ENCODE measurements at places on chromosomes 7 and 10. TPM values are rescaled to one million over a fixed set of nuclear protein-coding genes. Genes with fewer than 3 reads are reported as not detected.

DNA sequence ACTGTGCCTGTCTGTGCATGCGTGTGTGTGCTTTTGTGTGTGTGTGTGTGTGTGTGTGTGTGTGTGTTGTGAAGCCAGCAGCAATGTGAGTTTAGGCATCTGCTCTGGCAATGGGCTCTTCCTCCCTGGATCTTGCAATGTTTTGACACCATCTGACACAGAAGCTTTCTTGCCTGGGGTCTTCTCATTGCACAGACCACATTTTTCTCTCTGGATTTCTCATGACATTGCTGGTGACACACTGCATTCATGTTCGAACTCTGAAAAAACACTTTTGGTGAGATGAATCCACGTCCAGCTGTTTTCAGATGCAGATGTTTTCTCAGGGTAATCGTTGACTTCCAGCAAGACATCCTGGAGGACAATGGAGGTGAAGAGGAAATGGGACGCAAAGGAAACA is 63.0 kb upstream of the FZD8 start:
- no peak for DNase-seq

GRCh38 chr10:43946445-43946844 is 297.8 kb upstream of the ZNF32 start:
- no peak for DNase-seq

DNA sequence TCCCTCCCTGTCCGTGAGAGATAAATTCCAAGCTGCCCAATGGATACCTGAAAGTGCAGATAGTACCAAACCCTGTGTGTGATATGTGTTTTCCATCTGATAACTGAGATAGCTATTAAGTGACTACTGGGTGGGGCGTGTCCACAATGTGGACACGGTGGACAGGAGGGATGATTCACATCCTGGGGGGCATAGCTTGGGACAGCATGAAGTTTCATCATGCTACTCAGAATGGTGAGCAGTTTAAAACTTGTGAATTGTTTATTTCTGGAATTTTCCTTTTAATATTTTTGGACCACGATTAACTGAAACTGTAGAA is 158.6 kb downstream of the CREB5 start:
- DNase-seq = no peak

DNA sequence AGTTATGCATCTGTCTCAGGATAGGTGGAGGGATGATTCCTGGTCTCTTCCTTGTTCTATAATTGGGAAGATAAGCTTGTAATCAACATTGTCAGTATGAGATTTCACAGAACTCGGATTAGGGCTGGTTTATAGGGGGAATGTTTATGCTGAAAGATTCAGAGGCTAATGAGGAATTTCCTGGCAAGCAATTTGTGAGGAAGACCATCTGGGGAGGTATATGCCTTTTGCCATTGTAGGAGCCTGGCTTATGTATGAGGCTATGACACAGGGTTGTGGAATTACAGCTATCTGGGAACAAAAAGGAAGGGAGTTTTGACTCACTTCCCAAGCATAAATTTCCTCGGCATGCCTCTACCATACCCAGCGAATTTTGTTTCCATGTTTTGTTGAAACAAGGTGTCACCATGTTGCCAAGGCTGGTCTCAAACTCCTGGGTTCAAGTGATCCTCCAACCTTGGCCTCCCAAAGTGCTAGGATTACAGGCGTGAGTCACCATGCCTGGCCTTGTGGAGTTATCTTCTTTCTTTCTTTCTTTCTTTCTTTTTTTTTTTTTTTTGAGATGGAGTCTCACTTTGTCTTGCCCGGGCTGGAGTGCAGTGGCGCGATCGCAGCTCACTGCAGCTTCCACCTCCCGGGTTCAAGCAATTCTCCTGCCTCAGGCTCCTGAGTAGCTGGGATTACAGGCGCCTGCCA is 1.6 kb upstream of the COPS6 start:
- no peak for DNase-seq

- DNase-seq = no peak
Measured at GRCh38 chr10:95315509-95315908, 24.7 kb upstream of the PDLIM1 start.

- no peak for DNase-seq
Measured at GRCh38 chr10:86104611-86105145, 261.9 kb downstream of the GRID1 start.

- no peak for DNase-seq
Measured at GRCh38 chr10:31278279-31278941, 40.6 kb upstream of the ZEB1 start.

- no peak for DNase-seq
Measured at GRCh38 chr10:73590881-73591799, at the start of gene USP54. TSS of gene USP54 (minus strand) at chr10:73591342. CDS start at chr10:73575658, 15,684 bp downstream.

DNA sequence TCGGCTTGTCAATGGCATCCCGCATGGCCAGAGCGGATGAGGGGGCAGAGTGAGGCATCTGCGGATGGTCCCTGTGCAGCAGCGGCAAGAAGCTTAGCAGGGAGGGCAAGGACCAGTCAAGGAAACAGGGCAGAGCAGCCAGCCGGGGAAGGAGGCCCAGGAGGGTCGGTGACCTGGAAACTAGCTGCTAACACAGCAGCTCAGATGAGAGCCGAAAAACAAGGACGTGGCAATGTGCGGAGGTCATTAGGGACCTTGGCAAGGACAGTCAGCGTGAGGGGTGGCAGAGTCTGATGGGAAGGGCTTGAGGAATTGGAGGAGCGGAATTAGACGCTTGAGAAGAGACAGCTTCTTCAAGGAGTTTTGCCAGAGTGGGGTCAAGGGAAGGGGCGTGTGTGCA is 20.1 kb upstream of the SH2B2 start:
- no peak for DNase-seq

GRCh38 chr7:29035044-29035740 is 77.1 kb upstream of the TRIL start:
- DNase-seq = no peak

- no peak for DNase-seq
Measured at GRCh38 chr10:114310346-114310745, 71.3 kb downstream of the VWA2 start.

- no peak for DNase-seq
Measured at GRCh38 chr7:133512560-133512959, 259.7 kb downstream of the EXOC4 start.

- no peak for DNase-seq
Measured at GRCh38 chr7:146874722-146875121, 758.1 kb downstream of the CNTNAP2 start.

DNA sequence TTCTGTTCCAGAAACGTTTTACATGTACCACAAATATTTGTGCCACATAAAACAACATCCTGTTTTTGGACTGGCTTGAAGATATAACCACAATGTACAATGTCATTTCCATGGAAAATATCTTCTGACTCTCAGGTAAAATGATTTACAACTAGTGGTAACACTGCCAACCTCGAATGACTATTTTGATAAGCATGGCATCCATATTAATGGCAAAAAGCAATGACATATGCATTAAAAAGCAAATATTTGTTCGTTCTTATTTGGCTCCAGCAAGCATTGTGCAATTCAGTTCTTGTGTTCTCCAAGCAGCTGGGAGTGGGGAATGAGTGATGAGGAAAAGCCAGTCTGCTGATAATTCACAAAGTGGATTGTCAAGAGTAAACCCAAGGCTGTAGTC is 289.0 kb downstream of the PLXDC2 start:
- DNase-seq = no peak

DNA sequence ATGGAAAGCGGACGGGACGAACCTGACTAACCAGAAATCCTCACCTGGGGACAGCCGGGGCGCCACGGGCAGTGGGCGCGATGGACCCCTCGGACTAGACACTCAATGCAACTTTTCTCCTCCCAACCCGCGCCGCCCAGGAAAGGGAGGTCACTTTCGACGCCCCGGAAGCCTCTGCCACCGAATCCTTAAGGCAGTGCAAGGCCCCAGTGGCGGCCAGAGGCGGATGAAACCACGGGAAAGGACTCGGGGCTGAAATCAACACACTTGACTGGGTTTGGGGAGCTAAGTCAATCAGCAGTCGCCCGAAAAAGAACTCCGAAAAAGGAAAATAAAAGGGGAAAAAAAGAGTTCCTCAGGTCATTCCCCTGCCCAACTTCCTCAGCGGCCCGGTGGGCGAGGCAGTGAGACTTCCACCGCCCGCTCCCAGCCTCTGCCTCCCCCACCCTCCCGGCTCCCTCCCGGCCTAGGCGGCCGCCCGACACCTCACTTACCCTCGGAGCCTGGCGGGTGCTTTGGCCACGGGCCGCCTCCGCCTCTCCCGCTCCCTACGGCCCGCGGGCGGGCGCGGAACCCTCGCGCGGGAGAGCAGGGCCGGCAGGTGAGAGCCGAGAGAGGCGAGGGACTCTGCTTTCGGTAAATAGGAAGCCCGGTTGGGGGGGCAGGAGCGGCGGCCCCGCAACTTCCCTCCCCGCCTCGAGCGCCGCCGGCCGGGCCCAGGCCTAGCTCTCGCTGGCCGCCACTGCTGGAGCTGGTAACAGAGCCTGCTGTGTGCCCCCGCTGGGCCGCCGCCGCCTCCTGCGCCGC is 518 bp downstream of the WAPL start:
- DNase-seq = no peak

GRCh38 chr7:143362131-143363015 is at the start of gene FAM131B:
TSS of gene FAM131B (minus strand) at chr7:143362713. CDS start at chr7:143362603, 110 bp downstream.
- DNase-seq = no peak

DNA sequence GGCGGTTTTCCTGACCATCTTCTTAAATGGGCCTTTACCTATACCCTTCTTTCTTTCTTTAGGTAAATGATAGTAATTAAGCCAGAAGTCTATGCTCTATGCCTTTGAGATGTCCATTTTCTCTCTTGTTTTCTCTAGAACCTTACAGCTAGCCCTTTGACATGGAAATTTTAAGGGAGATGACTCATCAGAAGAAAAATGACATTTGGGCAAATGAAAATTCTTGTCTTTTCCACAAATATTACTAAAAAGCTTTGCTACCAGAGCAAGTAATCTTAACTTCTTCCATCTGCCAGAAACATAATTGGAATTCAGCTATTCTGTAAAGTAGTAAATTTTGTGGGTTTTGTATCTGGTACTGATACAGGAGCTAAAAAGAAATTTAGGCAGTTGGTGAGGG is 59.5 kb downstream of the CCDC3 start:
- DNase-seq = no peak

DNA sequence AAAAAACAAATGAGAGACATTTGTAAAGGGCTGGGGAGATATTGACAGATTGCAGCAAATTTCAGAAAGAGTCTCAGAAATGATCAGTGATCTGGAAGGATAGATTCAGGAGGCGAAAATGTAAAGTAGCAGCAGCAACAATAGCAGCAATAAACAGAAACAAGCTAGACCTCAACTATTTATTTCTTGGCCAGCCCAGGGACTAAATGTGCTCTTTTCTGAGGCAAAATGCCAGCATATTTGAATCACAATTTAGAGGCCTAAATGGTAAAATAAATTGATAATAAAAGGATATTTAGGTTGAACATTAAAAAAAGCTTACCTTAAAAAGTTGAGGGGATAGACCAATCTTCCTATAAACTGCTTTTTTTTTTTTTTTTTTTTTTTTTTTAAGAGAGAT is 134.6 kb upstream of the ITGB1 start:
- DNase-seq = no peak

DNA sequence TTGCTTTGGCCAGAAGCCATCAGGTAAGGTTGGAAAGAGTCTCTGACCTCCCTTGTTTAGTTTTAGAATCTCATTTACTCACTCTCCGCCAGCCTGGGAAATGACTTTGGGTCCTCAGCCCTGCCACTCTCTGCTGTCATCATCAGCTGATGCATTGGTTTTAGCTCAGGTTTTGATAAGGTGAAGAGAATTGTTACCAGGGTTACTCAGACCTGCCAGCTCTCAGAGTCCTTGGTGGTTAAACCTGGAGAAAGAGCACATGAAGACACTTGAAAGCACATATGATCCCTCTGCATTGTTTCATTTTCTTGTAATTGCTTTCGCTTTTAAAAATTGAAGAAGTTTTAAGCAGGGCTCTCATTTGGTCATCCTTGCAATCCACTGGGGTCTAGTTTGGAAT is 4.0 kb upstream of the CROT start:
- no peak for DNase-seq

DNA sequence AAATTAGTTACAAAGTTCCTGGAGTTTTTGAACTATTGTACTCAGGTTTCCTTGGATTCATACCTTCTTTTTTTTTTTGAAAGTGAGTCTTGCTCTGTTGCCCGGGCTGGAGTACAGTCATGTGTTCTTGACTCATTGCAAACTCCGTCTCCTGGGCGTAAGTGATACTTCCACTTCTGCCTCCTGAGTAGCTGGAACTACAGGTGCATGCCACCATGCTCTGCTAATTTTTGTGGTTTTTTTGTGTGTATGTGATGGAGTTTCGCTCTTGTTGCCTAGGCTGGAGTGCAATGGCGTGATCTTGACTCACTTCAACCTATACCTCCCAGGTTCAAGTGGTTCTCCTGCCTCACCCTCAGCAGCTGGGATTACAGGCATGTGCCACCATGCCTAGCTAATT is 22.3 kb downstream of the MCM10 start:
- no peak for DNase-seq

DNA sequence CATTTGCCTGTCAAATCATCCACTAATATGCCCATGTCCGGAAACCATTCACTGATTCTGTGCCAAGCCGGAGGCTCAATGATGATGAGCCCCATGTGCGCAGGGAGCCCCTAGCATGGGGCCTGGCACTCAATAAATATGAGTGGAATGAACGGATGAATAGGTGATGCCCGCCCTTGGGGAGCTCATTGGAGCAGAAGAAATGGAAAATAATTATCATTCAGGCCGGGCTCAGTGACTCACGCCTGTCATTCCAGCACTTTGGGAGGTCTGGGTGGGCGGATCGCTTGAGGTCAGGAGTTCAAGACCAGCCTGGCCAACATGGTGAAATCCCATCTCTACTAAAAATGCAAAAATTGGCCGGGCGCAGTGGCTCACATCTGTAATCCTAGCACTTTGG is 11.0 kb downstream of the RHBDD2 start:
- no peak for DNase-seq

DNA sequence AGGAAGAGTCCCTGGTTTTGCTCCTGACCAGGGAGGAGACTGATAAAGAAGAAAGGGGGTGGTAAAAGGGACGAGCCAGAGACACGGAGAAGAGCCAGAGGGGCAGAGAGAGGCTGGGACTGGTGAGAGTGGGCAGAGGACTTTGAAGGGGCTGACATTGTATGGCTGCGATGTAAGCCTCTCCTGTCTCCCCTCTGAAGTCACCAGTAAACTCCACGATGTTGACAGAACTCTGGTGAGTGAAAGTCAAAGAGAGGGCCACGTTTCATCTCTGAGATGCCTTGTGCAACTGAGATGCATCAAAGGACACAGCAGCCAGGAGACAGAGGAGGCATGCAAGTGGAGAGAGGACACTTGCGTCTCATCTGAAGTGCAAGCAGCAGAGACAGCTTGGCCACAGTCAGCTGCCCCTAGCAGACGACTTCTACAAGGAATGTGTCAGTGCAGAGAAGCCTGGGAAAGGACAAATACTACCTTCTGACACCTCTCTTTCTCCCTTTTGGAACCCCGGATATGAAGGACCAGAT is 54.3 kb downstream of the SMKR1 start:
- DNase-seq = no peak

Gene SCIN
- total RNA-seq = 0.74 TPM

Gene LRRC17
- 2.9 TPM for total RNA-seq

Gene PBLD
- 1.2 TPM for total RNA-seq

Gene CFAP58
- 0.49 TPM for total RNA-seq

Gene HOXA5
- 6.1 TPM for total RNA-seq

Gene CALCR
- total RNA-seq = not detected

Gene PKD1L1
- total RNA-seq = 0.49 TPM

Gene PRKAR2B
- total RNA-seq = 16.5 TPM

Gene CDHR3
- total RNA-seq = 8.8 TPM

Gene CYP2C9
- 3.4 TPM for total RNA-seq

Gene KLF14
- not detected for total RNA-seq

Gene SLC29A3
- 7.6 TPM for total RNA-seq

Gene SUN3
- not detected for total RNA-seq

Gene DYDC1
- total RNA-seq = not detected

All from vagina (tissue), 2 donors.